ENCODE measurements at places on chromosomes 3 and 15.

GRCh38 chr3:46731795-46732194 lies 14.1 kb upstream of the PRSS50 start:
- no peak for DNase-seq

GRCh38 chr15:100922192-100923040 lies 3.3 kb downstream of the LRRK1 start:
- no peak for DNase-seq

GRCh38 chr15:97680606-97681220 lies 279.8 kb upstream of the ARRDC4 start:
- no peak for DNase-seq

GRCh38 chr3:170809975-170810357 lies 60.0 kb downstream of the RPL22L1 start:
- DNase-seq, result peak; percentile 49

DNA sequence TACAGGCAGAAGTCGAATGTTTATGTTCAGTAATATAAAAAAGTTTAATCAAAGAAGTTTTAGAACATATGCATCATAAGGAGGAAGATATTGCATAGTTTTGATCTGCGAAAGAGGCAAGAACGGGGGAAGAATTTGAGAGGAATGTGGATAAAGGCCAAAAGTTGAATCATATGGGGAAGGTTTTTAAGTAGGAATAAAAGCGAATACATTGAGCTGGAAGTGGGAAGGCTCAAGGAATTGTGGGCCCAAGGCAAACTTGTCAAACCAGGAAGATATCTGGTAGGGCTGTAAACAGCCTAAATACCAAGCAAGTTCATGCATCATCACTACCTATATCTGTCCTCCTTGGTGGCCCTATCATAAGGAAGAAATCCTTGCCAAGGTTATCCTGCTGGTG lies 186.9 kb downstream of the MAGI1 start:
- DNase-seq, result peak; percentile 77
